Amygdala (tissue), 56 donors: ENCODE measurements at places on chromosomes 3 and 15.

- no peak for DNase-seq
These were observed 27.1 kb upstream of the LAMP3 start for GRCh38 chr3:183189641-183190040.

DNA sequence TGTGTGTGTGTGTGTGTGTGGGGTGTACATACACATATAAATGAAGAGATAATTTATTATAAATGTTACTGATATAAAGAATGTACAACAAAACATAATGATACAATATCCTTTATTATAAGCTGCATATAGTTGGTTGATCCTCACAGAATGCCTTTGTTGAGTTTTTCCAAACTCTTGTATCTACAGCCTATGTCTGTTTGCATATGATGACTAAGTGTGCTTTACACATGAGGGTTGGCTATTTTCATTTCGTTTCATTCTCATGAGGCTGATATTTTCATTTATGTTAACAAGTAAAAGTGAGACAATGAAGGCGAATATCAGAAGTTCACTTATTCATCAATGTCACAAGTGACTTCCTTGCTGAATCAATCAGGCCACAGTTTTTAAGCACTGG, 45.1 kb downstream of the TM2D3 start:
- DNase-seq: no peak

DNA sequence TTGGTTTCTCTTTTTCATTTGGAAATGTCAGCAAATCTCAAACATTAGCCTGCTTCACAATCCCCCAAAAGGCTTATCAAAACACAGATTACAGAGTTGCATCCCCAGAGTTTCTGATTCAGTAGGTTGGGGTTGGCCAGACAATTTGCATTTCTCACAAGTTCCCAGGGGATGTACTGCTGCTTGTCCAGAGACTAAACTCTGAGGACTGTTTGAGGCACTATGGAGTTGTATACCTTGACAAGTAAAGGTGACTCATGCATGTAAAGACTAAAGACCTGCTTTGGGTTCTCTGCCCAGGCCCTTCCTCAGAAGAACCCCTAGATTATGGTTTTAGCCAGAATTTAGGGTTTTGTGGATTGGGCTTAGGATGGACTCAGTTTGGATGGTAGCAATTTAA, 151.1 kb upstream of the ARHGEF26 start:
- no peak for DNase-seq

DNA sequence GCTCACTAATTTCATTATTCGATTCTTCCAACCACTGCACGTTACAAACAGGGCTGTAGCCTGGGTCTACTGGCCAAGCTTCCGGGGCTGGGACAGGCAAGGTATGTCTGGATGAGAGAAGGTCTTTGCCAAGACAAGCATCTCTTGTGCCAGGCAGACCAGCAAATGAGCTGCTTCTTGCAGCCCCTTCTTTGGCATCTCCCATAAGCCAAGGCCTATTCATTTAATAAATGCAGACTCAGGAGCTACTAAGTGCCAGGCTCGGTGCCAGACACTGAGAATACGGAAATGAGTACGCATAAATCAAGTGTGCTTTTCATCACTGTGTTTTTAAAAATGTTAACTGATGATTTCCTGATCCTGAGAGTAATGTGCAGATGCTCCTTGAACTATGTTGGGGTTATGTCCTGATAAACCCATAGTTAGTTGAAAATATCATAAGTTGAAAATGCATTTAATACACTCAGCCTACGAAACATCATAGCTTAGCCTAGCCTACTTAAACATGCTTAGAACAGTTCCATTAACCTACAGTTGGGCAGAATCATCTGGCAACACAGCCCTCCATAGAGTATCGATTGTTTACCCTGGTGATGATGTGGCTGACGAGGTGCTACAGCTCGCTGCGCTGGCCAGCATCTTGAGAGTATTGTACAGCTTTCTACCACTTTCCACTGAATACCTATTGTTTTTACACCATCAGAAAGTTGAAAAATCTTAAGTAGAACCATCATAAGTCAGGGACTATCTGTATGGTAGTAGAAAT, 135.0 kb upstream of the CTDSPL start:
- DNase-seq: no peak

DNA sequence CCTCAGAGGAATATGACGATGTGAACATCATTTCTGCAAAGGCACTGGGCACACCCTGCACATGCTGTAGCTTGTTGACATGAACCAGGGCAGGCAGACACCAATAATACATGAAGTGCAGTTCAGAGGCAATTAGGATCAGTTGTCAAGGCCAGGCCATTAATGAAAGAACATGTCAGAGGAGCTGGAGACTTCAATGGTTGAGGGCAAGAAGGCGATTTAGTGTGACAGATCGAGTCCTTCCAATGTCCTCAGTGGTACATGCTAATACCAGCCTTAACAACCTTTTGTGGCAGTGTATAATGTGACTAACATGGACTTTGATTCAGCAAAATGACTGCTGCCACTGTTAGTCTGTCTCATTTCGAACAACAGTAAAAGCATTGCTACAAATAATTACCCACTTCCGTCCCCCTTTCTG, 205.2 kb upstream of the NANOGP8 start:
- no peak for DNase-seq

DNA sequence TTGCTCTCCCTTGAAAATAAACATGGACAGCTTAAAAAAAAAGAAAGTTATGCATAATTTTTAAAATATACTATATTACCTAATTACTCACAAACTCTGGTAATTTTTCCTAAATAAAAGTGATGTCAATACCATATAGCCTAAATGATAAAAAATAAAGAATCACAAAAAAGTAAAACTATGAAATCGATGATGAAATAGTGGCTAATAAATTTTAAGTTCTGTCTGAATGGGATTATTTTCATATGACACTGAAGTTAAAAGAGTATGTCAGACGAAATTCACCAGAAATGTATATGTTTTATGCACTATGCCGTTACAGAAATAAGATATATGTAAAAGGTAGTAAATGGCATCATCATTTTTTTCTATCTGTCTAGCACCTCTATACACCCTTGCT, 51.4 kb downstream of the FSIP1 start:
- DNase-seq: no peak

DNA sequence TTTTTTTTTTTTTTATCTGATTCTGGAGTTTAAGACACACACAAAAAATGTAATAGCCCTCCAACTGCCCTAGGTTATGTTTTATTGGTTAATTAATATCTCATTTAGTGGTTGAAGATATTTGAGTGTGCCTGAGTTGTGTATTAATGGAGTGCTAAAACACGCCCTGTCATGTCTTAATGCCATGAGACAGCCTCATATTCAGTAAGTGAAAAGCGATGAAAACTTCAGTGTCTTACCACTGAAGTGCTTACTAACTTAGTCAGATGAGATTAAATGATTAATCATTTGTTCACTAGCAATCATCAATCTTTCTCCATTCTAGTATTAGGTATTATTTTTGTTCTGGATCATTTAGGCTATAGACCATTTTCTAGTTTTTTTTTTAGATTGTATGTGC, 544.7 kb upstream of the ROBO2 start:
- no peak for DNase-seq

DNA sequence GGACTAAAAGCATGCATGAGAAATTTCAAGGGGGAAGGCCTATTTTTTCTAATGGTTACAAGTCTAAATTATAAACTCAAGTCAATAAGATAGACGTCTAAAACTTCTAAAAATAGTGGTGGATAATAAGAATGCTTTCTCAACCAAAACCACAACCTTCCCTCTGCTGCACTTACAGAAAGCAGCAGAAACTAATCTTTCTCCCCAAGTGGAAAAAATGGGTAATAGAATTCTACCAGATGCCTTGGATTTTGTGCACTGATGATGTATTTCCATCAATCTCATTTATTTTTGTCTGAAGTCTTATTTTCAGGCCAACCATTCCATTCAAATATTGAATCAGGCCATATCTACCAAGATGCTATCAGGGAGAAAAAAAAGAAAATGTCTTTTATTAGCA, 344.7 kb downstream of the NEK10 start:
- no peak for DNase-seq

GRCh38 chr3:58868097-58868779, 181.6 kb downstream of the CFAP20DC start:
- no peak for DNase-seq

DNA sequence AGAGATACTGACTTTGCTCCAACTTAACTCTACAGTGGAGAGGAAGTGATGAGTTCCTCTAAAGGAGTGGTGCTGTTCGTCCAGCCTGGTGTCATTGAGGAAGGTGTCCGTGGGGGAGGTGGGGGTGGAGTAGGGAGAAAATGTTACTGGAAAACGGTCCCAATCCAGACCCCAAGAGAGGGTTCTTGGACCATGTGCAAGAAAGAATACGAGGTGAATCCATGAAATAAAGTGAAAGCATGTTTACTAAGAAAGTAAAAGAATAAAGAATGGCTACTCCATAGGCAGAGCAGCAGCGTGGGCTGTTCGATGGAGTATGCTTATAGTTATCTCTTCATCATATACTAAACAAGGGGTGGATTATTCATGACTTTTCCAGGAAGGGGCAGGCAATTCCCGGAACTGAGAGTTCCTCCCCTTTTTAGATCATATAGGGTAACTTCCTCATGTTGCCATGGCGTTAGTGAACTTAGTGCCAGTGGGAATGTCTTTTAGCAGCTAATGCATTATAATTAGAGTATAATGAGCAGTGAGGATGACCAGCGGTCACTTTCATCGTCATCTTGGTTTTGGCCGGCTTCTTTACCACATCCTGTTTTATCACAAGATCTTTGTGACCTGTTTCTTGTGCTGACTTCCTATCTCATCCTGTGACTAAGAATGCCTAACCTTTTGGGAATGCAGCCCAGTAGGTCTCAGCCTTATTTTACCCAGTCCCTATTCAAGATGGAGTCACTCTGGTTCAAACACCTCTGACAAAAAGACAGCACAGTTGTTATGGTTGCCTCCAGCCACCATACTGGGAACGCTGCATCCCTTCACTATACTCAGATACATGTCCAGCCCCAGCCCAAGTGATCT, 38.6 kb downstream of the CLEC3B start:
- DNase-seq: no peak

DNA sequence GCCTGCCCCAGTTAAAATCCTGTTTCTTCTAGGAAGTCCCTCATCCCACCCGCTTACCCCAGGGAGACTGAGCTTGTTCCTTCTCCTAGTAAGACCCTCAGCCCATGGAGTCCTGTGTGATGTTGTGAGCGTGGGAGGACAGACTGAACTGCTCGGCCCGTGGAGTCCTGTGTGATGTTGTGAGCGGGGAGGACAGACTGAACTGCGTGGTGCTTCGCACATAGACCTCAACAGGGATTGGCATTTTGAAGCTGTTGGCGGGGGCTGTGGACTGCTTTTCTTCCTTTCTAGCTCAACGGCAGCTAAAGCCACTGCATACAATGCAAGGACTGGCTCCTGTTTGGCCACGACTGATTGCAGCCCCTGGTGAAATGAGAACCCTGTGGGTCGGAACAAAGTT, 1.6 kb upstream of the SPTBN5 start:
- DNase-seq: no peak

DNA sequence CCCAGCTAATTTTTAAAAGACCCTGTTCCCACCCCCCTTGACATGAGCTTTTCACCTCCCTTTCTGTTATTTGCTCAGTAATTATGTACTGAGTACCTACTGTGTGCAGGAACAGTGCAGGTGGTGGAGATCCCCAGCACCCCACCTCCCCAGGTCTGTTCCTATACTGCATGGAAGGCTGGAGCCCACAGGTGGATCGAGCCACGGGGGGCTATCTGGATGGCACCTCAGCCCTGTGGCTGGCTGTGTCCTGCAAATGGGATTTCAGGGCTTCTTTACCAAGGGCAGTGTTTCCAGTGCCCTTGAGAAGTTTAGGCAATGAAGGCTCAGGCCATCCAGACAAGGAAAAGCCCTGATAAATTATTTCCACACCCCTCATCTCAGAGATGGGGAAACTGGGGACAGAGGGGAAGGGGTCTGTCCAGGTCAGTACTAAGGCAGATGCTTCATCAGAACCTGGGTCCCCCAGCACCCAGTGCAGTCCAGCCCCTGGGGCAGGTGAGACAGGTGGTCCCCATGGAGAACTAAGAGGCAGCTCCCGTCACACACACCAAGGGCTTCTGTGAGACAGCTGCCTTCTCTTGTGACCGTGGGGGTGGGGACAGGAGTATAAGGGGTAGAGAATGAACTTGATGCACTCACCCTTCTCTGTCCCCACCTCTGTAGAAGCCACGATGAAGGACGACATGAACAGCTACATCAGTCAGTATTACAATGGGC, 109.6 kb downstream of the ETFA start:
- DNase-seq: no peak

GRCh38 chr3:114213292-114213626, 24.1 kb downstream of the ZNF80 start:
- DNase-seq: no peak

DNA sequence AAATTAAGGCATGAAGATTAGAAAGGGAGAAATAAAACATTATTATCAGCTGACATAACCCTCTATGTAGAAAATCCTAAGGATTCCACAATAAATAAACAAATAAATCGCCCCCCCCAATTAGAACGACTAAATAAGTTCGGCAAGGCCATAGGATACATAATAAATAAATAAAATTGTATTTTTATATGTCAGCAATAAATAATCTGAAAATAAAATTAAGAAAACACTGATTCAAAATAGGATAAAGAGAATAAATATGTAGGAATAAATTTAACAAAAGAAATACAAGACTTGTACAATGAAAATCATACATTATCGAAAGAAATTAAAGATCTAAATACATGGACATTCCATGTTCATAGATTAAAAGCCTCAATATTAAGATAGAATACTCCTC, 5.1 kb downstream of the TTC23 start:
- DNase-seq: no peak

GRCh38 chr3:135905058-135905724, 60.3 kb upstream of the PPP2R3A start:
- no peak for DNase-seq

GRCh38 chr3:137329594-137329993, 371.8 kb downstream of the IL20RB start:
- no peak for DNase-seq

- DNase-seq: no peak
These were observed 400.4 kb upstream of the RARB start for GRCh38 chr3:25027650-25028049.

DNA sequence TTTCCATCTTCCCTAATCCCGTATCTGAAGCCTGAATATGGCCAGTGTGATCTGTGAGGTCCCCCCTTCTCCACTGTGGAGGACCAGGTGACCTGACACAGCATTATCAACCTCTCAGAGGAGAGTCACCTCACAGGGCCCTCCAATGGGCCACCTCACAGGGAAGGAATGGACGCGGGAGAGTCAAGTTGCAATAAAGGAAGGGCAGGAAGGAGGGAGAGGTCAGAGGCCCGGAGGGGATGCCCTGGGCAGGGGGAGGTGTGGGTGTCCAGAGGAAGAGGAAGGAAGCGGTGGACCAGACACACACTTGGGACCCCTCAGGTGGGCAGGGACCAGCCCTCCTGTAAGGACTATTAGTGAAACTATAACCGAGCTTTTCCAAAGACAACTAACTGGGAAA, 14.6 kb upstream of the LRRC15 start:
- no peak for DNase-seq
